ENCODE measurements at places on chromosomes 2 and 18.

DNA sequence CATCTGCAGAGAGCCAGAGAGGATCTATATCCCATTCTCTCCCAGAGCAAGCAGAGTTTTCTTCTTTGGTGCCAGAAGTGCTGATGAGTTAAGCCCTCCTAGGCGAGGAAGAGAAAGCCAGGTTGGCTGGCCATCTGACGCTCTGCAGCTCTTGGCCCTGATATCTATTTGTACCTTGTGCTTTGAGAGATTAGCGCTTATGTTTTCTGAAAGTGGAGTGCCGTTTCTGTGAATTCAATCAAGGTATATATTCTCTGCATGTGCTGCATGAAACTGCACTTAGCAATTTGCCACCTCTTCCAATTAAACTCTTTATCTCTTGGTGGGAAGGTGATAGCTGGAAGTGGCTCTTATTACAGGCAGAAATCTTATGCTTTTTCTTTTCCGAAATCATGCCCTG, 177.5 kb downstream of the LPIN1 start:
- no peak for DNase-seq

DNA sequence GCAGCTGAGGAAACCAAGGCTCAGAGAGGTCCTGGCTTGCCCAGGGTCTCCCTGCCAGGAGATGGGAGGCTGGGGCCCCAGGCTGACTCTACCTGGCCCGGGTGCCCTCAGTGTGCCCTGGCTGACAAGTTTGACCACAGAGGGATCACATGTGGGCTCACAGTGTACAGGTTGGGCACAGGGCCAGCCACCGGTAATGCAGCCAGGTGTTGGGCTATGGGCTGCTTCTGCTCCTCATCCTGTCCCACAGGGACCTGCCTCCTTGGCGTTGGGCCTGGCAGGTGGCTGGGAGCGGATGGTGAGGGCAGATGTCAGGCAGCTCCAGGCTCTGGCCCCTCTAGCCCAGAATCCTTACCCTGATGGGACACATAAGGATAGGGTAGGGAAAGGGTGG, 250.5 kb downstream of the LOXHD1 start:
- DNase-seq = no peak

DNA sequence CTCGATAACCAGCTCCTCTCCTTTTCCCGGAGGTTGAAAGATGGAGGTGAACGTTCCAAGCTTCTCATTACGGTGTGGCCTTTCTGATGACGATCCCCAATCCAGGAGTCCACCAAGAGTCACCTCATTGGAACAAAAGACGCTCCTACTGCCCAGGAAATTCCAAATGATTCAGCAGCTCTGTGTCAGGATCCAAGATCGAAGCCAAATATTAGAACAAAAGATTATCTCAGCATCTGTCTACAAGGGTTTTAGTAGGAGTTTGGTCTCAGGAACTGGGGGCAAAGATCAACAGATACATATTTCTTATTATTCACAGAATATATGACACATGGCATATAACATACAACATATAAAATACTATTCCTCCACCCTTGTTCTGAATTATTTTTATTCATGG, 161.1 kb upstream of the RAB12 start:
- DNase-seq = no peak

DNA sequence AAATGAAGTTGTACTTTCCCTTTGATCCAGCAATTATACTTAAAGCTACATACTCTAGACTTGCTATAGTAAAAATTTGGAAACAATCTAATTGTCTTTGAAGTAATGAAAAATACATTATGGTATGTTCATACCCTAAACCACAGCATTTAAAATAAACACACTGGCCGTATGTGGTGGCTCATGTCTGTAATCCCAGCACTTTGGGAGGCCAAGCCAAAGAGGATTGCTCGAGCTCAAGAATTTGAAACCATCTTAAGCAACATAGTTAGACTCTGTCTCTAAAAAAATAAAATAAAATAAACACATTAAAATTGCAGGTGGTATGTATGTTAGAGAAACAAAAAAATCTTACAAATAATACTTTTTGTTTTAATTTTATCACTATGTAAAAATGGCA, 208.1 kb upstream of the KLHL14 start:
- peak; percentile 51 for DNase-seq

DNA sequence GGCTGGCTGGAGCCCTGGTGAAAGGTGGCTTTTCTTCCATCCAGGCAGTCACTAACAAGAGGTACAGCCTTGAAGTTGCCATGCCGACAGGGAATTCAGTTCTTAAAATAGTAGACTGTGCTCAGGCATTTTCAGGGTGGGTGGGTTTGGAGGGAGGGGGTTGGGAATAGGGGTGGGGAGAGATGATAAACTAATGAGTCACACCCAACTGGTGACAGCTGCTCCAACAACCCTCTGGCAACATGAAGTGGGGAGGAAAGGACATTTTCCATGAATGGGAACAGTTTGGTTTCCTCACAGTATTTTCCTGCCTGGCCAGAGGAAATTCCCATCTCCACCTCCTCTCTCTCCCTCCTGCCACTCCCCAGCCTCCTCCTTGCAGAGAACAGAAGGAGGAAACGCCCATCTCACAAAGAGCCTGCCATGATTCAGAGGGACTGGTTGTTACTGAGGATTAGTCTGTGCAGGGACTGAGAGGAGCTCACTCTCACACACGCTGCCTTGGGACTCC, 113.0 kb upstream of the SLC1A4 start:
- DNase-seq = peak; percentile 76

DNA sequence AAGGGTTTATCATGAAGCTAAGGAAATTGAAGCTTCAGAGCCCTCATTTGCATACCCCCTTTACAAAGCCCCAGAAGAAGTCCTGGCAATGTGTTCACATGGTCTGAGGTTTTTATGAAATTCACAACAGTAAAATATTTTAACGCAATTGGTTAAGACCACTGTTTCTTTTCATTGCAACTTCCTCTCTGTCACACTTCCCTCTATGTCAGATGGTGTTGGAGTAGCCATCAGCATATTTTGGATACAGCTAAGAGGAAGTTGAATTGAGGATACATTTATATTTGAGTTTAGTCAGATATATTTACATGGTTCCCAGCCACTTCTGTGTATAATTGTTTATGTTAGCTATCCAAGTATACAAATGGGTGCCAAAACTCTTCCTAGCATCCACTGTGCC, 170.0 kb downstream of the TXNL1 start:
- no peak for DNase-seq

DNA sequence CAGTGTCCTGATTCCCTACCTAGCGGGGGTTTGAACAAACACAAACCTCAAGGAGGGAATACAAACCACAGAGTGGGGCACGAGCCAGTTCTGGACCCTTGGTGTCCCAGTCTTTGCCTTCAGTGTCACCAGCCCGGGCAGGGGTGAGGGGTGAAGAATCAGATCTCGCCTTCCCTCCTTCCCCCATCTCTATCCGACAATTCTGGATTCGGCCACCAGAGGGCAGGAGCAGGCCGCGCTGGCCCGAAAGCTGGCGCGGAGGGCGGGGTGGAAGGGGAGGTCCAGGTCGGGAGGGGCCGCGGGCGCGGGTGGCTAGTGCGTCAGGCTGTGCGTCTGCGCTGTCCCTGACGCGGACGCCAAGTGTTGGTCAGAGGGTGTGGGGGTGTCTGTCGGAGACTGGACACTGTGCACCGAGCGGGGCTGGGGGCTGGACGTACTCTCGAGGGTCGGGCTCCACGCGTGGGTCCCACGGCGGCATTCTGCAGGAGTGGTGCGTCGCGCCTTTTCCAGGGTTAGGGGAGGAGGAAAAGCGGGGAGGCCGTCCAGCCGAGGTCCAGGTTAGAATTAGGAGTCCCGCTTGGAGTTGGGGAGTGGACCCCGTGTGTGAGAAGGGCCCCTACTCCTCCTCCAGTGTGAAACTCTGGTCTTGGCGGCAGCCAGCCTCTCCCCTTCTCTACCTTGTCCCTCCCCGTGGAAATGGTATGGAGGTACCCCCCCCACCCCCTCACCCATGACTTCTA, 2.9 kb upstream of the CRYBA2 start:
- DNase-seq = peak; percentile 71

GRCh38 chr2:70161069-70161534, 29.7 kb downstream of the C2orf42 start:
- DNase-seq = no peak

DNA sequence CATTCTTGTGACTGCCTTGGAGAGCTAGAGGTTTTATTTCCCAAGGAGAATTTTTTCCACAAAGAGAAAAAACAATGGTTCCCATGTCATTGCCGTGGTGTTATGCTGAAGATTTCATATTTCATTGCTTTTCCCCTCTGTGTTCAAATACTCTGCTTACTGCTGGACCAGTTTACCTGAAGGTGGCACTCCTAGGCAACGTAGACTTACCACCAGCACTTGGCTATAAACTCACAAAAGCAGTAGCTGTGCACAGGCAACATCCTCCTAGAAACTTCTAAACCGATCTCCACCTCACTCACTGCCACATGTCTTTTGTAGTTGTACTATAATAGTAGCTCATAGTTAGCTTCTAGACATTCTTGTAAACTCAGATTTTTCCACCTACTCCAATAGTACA, 1319.7 kb upstream of the CRIM1 start:
- no peak for DNase-seq

DNA sequence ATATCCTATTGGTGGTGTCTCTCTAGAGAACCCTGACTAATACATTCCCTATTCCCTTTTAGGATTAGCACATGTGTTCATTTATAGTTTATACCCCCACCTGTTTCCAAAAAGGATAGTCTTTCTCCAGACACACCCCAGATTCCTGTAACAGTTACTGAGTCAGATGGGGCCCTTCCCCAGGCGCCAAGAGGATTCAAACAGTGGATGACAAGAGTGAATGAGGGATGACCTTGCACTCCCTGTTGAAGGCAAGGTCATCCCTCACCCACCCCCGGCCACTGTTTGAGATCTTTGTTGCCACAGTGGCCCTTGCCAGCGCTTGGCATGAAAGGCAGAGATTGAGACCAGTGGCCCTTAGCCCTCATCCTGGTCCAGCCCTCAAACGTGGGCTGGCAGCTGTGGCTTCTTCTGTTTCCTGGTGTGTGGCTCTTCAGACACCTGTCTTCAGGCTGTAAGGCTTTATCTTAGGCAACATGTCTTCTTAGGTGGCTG, 15.3 kb upstream of the REEP1 start:
- DNase-seq = no peak

GRCh38 chr2:209424199-209424701, 403 bp downstream of the MAP2 start:
- no peak for DNase-seq

DNA sequence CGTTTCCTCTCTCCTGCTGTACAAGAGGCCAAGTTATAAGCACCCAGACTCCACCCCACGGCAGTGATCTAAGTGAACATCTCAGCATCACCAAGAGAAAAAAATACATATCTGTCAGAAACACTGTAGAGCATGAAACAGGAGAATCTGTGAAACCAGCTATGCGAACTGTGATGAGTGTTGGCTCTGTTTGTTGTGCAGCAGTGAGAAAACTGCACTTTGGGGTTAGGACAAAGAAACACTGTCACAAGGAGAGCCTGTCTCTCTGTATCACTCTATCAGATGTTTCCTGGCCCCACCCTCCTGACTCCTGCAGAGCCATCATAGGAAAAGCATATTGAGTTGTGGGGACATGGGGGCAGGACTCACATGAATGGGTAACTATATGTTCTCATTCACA, 87.1 kb downstream of the LAMA3 start:
- no peak for DNase-seq

DNA sequence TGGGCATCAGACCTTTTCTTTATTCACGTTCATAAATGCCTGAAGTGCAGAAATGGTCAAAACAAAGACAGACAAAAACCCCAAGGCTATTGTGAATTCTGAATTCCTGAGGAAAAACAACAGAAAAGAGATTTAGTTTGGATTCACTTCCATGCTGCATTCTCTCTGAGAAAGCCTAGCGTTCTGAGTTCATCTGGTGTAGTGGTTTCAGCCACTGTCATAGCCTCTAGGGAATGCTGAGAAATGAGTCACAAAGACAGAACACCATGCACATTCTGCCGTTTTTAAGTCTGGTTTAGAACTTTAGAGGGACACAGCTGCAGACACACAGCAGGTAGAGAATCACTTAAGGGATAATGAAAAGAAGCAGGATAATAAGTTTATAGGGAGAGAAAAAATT, 93.8 kb downstream of the LRP1B start:
- DNase-seq = peak; percentile 78

DNA sequence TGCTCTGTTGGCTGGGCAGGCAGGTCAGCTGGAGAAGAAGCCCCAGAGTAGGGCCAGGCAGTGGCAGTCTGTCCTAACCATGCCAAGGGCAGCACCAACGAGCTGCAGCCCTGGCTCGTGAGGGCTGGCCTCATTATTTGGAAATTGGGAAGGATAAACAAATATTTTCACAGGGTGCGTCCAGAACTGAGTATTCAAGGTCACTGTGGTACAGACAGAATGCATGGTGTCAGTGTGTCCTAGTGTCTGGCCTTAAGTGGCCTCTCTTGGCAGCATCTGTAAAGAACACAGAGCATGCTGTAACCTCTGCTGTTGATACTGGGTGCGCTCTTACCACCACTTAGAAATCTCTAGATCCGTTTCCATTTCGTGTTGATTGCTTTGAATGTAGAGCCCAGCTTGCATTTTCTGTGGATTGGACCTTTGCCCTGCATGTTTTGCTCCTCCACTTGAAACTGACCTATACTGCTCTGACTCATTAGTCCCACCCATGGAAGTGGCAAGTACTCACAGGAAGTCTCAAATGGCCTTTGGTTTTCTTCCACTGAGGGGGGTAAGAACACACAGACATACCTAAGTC, 88.2 kb downstream of the GREB1L start:
- peak; percentile 77 for DNase-seq

DNA sequence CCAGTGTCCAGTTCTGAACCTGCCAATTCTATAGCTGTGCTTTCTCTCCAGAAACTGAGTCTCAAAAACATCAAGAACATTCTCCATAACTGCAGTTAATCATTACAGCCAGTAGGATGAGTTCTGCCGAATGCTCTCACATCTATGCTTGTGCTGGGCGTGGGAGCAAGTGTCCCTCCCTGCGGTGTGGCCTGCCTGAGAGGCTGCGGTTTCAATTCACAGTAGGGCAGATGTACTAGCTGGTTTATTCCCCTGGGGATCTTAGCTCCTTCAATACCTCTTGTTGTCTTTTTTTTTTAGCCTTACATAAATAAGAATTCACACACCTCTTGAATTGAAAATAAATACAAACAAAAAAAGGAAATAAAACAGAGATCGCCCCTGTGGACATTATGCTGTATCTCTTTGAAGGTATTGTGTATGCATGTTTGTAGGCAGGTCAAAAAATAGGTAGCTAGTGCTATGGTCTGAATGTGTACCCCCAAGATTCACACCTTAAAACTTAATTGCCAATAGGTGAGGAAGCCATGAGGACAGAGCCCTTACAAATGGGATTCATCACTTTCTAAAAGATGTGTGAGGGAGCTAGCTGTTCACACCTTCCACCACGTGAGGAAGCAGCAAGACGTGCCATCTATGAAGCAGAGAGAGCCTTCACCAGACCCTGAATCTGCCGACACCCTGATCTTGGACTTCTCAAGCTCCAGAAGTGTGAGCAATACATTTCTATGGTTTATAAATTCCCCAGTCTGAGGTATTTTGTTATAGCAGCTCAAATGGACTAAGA, 74.3 kb downstream of the BCL2L11 start:
- DNase-seq = no peak
